Dermis blood vessel endothelial cell (primary cell): ENCODE measurements at places on chromosomes 7 and 10. TPM values are rescaled to one million over a fixed set of nuclear protein-coding genes. Genes with fewer than 3 reads are reported as not detected.

GRCh38 chr7:95126053-95126709 is 198.2 kb downstream of the PON1 start:
- DNase-seq: peak; percentile 3

PLOD3 gene
- 54.1 and 104 TPM in 2 replicates for total RNA-seq

- DNase-seq: no peak
Observed at GRCh38 chr10:133324857-133325260, 11.8 kb downstream of the CALY start.

DNA sequence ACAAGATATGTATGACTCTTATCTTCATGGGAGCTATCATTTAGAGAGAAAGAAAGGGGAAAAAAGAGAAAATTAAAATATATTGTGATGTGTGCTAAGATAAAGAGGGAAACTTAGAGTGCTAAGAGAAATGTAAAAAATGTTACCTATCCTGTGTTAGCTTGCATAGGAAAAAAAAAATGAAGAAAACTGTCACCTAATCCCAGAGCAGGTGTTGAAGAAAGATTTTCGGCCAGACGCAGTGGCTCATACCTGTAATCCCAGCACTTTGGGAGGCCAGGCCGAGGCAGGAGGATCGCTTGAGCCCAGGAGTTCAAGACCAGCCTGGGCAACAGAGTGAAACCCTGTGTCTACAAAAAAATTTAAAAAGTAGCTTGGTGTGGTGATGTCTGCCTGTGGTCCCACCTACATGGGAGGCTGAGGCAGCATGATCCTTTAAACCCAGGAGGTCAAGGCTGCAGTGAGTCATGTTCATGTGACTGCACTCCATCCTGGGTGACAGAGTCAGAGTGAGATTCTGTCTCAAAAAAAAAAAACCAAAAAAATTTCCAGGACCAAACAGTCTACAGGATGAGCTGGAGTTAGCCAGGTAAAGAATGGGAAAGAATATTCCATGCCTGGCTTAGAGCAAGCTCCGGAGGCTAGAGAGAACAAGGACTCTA is 2.4 kb upstream of the MKLN1 start:
- DNase-seq: no peak

KNDC1 gene
- total RNA-seq: 0.28 TPM in 1 of 2 replicates, not detected in the other

ASIC3 gene
- 0.42 TPM in 1 of 2 replicates, not detected in the other for total RNA-seq

DNA sequence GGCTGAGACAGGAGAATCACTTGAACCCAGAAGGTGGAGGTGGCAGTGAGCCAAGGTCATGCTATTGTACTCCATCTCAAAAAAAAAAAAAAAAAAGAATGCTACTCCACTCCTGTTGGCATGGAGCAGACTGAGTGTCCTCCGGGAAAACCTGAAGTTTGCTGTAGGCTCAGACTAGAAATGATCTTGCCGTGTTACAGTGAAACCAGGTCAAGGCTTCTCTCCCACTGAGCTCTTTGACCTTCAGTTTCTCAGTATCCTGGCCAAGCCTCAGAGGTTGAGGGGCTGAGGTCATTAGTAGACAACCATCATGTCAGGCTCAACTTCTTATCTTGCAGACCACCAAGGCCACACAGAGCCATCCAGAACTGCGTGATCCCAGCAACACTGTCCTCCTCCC is 348.6 kb upstream of the ZNF32 start:
- no peak for DNase-seq

- no peak for DNase-seq
Observed at GRCh38 chr7:36916116-36916515, 191.8 kb upstream of the AOAH start.

- DNase-seq: no peak
Observed at GRCh38 chr10:73890261-73890660, 15.9 kb upstream of the CAMK2G start.
